PC-9 (cell line): ENCODE measurements at places on chromosomes 11 and 22. TPM values are rescaled to one million over a fixed set of nuclear protein-coding genes. Genes with fewer than 3 reads are reported as not detected.

GRCh38 chr11:62151737-62152102, 27.9 kb downstream of the INCENP start:
- DNase-seq, result no peak

DNA sequence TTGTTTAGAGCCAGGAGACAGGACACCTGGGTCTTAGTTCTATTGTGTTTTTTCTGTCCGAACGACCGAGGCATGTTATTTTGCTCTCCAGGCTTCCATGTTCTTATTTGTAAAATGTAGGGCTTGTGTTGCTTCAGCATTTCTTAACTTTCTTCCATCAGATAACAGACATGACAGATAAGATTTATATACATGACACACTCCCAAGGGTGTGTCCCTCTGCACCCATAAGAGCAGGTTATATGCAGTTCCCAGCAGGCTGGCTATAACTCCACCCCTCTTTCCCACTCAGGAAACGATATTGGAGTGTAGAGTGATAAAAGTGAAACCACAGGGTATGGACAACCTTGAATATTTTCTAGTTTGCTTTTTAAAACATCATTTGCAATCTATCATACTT, 65.8 kb downstream of the APIP start:
- peak; percentile 76 for DNase-seq

Gene TUBA8
- total RNA-seq, result 0.72 TPM in 1 of 2 replicates, not detected in the other

DNA sequence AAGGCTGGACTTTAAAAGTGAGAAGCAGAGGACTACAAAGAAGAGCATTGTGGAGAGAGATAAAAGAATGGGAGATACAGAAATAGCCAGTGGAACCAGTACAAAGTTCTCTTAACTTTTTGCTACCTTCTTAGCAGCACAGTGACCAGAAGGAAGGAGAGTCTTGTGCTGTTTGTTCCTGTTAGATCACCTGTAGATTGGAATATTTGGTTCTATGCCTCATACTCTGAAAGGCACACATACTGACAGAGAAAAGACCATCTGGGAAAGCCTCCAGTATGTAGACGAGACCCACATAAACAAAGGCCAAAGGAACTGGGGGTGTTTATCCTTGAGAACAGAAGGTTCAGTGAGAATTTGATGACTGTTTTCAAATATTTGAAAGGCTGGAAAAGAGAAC, 18.7 kb downstream of the RNF141 start:
- DNase-seq, result no peak

DNA sequence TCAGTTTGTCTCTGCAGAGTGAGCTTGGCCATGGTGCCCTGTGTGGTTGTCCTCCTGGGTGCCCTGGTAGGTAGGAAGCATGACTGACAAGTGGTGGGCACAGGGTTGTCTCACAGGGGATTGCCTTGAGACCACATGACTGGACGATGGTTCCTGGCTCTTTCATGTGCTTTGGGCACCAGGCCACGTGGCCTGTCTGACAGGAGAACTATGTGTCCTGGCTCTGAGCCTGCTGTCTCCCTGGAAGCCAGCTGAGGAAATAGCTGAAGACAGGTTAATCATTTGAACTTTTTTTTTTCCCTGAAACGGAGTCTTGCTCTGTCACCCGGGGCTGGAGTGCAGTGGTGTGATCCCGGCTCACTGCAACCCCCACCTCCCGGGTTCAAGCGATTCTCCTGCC, 93.2 kb downstream of the LDLRAD3 start:
- DNase-seq, result no peak

Gene RASSF10
- total RNA-seq, result 0.35 and 0.55 TPM in 2 replicates

GRCh38 chr11:31617246-31617645, 107.7 kb downstream of the ELP4 start:
- no peak for DNase-seq

Gene ARL14EP
- 14.8 and 16.2 TPM in 2 replicates for total RNA-seq
